ENCODE measurements at places on chromosomes 3 and 15.

DNA sequence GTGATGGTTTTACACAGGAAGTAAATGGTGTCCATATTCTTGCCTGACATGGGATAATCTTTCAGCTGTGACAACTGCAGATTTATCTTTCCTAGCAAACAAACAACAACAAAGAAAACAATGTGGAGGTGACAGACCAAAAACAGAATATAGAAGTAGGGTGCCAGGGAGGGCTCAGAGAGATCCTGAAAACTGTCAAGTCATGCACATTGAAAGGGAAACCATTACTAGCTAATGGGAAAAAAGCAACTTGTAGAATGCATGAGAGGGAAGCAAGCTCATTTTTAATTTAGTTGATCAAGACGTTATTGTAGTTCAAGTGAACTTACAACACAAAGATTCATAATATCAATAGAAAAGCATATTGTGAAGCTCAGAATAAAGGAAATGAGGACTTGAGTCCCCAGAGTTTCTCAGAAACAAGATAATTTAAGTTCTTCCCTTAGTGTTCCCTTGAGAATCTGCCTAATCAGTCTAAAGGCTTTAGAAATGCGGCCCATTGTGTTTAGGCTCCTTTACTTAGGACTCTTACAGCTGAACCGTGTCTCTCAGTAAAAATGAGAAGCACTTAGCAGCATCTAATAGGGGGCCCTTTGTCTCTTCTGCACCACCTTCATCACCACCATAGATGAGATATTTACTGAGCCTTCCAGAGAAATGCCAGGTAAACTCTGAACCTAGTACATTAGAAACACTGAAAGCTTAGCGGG, 115.6 kb upstream of the CADPS start:
- DNase-seq = no peak

- DNase-seq = no peak
Observed at GRCh38 chr15:74989527-74989926, 5.8 kb upstream of the SCAMP5 start.

DNA sequence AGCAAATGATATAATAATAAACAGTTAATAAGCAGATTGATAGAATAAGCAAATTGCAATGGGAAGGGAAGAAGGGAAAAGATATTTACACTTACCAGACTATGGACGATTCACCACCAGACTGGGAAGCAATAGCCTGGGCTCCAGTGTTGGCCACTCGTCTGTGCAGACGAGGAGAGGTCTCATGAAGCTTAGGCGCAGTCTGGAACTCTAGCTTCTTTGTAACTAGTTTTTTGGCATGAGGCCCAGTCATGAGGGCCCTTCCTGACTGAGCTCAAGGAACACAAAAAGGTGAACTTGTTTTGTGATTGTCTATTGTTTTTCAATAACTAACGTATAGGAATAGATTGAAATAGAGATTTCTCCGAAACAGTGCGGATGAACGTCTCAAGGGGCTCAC, 63.3 kb upstream of the GATM start:
- no peak for DNase-seq

DNA sequence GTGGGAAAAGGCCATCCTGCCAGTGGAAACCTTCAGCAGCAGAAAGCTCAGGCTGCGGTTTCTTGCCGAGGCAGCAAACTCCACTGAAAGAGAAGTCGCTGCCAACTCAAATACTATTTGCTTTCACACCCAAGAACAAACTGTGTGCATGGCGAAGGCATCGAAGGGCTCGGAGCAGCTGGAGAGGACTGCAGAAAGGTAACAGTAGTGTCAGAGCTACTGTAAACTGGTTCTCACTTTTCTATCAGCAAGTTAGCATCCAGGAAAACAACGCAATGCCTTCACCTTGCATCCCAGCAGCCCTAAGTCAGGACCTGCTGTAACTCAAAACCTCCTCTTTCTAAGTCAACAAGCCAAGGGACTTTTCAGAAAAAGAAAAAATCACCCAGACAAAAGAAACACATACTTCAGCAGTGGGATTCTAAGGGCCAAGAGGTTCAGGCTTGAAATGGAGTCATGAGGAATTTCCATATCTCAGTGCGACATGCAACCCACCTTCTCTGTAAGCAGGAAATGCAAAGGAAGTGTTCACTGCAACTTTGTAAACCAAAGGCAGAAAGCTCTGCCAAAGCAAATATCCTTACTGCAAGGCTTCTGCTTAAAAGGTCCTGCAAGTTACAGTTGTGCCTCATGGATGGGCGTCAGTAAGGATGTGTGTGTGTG, 193.5 kb downstream of the FOXP1 start:
- peak; percentile 51 for DNase-seq

- peak; percentile 43 for DNase-seq
Observed at GRCh38 chr3:69378112-69378802, 7.6 kb downstream of the FRMD4B start.

DNA sequence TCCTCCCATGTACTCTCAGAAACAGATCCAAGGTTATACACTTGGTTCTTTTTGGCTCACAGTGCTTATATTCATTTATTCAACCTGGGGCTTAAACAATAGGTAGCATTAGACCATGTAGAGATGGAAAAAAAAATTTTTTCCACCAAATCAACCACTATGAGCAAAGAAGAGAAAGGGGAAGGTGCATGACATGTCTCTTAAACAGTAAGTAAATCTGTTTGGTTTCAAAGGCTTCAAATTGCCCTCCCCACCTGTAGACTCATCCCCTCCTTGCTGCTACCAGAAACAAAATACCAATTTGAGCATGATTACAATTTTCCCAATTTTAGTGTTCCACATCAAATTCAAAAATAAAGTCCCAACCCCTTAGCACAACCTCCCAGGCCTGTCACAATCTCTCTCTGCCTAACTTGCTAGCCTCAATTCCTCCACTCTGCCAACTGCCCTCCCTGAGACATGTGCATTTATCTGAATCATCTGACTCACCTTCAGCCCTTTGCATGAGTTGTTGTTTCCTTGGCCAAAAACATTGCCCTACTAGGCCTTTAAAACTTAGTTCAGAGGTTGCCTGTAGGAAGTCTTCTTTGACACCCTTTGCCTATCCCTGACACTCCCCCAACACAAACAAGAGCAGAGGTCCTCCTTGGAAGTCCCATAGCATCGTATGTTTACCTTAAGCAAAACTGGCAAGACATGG, 30.3 kb upstream of the TSC22D2 start:
- DNase-seq = no peak

GRCh38 chr3:197599089-197599765, 43.5 kb upstream of the BDH1 start:
- peak; percentile 80 for DNase-seq

DNA sequence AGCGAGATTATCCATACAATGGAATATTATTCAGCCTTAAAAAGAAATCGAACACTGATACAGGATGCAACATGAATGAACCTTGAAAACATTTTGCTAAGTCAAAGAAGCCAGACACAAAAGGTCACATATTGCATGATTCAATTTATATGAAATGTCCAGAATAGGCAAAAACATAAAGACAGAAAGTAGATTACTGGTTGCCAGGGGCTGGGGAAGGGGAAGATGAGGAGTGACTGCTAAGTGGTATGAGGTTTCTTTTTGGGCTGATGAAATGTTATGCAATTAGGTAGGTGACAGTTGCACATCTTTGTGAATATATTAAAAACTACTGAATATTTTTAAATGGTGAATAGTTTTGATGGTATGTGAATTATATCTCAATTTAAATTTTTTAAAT, 38.3 kb downstream of the LRRFIP2 start:
- no peak for DNase-seq

DNA sequence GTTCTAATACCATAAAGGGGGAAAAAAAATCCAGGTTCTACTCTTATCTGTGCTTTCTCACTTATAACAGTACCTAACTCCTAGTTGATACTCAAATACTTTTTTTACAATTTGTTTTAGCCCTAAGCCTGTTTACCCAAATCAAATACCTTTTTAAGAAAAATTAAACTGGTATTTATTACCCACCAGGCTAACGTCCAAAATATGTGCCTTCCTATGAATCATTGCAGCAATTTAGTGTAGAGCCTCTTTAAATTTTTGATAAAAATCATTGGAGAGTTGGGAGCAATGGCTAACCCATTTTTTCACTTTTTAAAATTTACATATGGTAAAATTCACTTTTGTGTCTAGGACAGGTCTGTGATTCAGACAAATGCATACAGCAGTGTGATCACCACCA, 27.9 kb downstream of the FILIP1L start:
- no peak for DNase-seq

DNA sequence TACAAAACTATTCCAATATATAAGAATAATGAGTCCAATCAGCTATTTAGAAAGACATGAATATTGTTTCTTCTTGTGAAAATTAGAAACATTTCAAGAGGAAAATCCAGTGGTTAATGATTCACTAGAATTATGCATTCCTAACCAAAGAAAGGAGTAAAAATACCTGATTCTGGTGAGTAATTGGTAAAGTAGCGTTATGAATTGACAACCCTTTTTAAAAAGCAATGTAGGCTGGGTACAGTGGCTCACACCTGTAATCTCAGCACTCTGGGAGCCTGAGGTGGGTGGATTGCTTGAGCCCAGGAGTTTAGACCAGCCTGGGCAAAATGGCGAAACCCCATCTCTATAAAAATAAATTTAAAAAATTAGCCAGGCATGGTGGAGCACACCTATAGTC, 43.3 kb downstream of the TOPAZ1 start:
- no peak for DNase-seq

- DNase-seq = peak; percentile 35
Observed at GRCh38 chr3:50297896-50298725, 1.1 kb downstream of the HYAL3 start.

- DNase-seq = peak; percentile 10
Observed at GRCh38 chr3:111548092-111548491, 6.1 kb downstream of the CD96 start.

DNA sequence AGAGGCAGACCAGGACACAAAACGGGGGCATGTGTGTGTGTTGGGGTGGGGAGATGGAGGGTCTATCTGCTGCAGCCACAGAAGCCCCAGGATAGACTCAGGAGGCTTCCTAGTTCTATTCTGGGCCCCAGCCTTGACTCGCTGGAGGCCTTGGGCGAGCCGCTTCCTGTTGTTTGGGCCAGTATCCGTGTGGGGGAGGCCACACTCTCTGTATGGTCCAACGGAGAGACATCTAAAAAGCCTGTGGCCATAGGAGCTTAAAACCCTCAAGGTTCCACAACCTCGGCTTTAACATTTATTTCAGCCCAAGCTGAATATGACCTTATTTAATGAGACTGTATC, 32.8 kb downstream of the POC1A start:
- peak; percentile 61 for DNase-seq

Data from suppressor macrophage treated with lipopolysaccharide for 1 hour (primary cell).